GM10248 (cell line): ENCODE measurements at places on chromosomes 1 and 21.

- DNase-seq: no peak
Measured at GRCh38 chr1:56654126-56654923, 9.2 kb downstream of the PRKAA2 start.

DNA sequence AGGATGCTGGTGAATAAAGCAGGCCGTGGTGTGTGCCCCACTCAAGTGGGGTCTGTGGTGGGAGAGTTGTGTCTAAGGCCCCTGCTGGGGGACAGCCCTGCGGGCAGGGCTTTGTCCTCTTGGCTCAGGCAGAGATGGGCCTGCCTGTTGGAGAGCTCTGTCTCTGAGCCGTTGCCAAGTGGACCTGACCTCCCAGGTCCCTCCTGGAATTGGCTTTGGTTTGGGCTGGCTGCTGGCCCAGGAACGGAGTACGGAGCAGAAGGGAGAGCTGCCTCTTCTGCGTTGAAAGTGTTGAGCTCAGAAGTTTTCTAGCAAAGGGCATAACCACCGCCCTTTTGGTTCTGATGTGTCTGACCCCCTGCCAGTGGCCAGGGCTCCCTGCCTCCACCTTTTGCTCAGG lies 153.9 kb downstream of the PEX14 start:
- no peak for DNase-seq

GRCh38 chr1:19257178-19257914 lies 5.7 kb downstream of the MRTO4 start:
- peak; percentile 18 for DNase-seq

DNA sequence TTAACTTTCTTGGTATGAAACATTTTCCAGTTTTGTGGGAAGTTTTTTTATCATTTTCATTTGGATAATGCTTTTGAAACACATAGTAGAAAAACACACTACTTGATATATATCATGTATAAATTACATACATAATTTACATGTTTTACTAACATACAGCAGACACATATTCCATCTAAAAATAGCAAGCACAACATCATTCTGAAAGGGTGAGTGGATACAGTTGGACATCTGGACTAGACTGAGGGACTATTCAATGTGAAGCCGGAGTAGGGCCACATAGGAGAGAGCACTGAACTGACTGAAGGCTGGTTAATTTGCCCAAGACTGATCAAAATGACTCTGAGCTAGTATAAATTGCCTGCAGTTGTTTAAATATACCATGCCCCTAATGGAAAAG lies 11.7 kb downstream of the CDKN2C start:
- no peak for DNase-seq

- no peak for DNase-seq
Measured at GRCh38 chr1:173758980-173759379, 44.2 kb downstream of the KLHL20 start.

DNA sequence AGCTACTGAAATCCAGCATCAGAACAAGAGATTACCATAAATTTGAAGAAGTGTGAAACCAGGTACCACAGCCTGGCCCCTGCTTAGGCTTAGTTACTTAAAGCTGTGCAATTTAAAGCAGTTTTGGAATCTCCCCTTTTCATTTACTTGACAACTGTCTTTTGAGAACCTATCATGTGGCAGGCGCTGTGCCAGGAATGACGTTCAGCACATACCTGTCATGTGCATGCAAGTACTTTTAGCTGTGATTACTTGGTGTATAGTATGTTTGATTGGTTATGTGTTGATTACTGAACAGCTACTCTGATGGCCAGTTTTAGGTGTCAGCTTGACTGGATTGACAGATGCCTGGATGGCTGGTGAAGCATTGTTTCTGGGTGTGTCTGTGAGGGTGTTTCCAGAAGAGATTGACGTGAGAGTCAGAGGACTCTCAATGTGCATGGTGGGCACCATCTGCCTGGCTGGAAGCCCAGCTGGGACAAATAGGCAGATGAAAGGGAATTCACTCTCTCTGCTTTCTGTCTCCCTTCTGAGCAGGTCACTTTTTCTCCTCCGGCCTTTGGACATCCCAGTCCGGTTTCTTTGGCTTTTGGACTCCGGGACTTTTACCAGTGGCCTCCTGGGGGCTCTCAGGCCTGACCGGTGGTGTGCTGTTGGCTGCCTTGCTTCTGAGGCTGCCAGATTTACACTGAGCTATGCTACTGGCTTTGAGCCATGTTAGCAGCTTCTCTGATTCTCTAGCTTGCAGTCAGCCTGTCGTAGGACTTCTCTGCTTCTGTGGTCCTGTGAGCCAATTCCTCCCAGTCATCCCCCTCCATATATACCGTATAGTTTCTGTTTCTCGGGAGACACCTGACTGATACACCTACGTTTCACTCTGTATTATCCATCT lies 178.0 kb downstream of the RYR2 start:
- no peak for DNase-seq

DNA sequence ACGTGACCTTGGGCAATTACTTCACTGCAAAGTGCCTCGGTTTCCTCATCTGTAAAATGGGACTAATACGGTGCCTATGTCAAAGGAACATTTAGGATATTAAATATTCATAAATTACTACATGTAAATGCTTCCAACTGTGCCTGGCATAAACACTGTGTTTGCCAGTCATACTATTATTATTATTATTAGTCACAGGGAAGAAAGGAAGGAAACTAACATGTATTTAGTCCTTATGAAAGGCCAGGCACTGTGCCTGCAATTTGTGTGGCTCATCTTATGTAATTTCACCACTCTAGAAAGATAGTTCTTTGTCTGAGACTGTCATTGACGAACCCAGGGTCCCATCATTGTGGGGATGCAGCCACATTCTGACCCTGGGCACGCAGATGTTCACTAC lies 45.0 kb downstream of the EPHB2 start:
- no peak for DNase-seq

DNA sequence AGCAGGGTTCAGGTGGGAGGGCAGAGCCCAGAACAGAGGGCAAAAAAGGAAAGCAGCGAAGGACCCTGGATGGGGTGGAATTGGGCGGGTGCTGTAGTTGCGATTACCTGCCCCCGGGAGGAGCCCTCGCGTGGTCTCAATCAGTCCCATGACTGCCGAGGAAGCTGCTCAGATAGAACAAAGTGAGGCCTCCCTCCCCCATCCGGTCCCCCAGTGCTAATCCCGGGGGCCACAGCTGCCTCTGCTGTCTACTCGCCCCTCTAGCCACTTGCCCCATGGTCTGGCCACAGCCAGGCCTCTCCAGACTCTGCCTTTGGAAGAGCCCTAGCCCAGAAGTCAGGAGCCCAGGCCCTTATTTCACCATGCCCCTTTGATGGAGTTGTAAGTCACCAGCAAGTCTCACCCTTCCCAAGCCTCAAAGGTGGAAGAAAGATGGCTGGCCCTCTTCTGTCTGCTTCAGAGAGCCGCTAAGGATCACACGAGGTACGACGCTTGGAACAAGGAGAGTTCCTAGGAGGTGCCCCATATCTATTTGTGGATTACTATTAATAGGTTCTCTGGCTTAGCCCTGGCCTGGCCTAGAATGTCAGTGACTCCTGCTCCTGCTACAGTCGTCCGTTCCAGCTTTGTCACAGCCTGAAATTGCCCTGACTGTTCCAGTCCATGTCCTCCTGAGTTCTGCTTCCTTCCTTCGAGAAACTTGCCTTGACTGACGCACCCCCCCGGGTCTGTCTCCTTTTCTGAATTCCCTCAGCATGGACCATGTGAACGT lies 16.4 kb downstream of the ECHDC2 start:
- DNase-seq: peak; percentile 76

DNA sequence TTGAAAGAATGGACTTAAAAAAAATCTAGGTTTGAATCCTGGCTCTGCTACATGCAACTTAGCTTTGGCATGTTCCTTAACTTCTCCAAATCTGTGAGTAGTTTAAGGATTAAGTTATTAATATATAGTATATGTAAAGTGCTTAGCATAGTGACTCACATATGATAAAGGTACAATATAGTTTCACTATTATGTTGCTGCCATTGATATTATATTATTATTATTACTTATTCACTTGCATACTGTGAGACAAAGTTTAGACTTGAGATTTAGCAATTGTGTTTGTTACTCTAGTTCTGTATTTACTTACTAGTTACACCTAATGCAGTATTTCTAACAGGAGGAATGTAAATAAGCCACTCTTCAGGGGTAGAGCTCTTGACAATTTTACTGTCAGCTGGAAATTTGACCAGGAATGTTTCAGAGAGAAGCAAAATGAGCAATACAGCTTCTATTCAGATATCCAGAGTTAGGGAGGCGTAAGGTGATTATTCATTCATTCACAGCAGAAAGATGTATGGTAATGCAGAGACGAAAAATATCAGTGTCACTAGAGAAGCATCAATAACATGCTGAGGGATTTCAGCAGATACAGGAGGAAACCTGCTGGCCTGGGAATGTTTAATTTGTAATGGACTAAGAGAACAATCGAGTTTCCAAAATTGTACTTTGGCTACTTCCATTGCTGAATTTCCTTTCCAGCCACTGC lies 25.5 kb downstream of the RGS7 start:
- DNase-seq: no peak
